ENCODE measurements at places on chromosomes 7 and 10.

DNA sequence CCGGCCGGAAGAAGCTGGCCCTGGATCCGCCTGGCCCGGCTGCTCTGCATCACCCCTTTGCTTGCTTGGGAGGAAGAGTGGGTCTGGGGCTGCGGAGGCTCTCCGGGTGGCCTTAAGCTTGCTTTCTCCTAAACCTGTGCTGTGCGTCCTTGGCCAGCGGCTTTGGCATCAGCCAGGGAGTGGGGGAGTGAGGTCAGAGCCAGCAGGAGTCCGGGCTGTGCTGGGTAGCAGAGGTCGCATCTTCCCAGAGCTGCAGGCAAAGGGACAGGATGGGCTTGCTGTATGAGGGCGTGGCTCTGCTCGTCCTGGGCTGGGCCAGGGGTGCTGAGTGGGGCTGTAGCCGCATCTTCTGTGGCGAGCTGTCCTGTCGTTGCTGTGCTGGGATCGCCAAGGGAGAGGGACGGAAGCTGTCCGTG is 21.1 kb downstream of the BNIP3 start:
- no peak for DNase-seq

DNA sequence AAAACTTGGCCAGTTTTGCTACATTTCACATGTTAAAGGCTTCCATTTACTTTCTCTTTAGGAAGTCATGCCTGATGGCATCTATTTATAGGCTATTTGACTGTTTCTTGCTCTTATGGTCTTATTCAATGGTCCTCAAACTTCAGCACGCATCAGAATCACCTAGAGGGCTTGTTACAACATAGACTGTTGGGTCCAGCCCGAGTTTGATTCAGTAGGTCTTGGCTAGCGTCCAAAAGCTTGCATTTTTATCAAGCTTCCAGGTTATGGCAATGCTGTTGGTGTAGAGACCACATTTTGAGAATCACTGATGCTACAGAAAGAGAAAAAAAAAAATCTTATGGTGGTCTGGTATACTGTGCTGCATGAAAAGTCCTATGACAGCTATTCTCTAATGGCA is 51.9 kb downstream of the MTPN start:
- DNase-seq, result no peak

DNA sequence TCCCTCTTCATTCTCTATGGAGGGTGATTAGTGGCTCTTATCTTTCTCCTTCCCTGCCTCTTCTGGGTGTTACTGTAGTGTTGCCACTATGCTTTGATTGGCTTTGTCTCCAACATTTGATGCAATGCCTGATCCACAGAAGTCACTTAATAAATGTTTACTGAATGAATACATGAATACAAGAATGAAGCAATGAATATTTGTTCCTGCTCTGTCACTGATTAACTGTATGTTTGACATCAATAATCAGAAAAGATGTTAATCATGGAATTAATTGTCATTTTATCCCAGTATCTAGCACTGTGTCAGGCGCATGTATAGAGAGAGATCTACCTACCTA is 4.3 kb downstream of the ANK3 start:
- no peak for DNase-seq

DNA sequence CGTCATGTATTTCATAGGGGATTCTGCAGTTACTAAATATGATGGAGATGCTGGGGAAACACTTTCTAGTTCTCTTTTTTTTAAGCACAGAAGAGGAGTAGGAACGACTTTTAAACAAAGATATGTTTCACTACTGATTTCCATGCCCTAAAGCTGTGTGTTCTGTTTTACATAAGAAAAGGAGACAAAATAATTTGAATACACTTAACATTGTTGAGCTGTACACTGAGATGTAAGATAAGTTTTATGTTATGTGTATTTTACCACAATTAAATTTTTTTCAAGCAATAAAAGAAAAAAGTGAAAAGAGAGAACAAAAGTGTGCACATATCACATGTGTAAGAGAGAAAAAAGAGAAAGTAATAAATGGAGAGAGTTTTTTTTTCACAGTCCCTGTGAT is 408.2 kb downstream of the PHTF2 start:
- DNase-seq, result no peak

DNA sequence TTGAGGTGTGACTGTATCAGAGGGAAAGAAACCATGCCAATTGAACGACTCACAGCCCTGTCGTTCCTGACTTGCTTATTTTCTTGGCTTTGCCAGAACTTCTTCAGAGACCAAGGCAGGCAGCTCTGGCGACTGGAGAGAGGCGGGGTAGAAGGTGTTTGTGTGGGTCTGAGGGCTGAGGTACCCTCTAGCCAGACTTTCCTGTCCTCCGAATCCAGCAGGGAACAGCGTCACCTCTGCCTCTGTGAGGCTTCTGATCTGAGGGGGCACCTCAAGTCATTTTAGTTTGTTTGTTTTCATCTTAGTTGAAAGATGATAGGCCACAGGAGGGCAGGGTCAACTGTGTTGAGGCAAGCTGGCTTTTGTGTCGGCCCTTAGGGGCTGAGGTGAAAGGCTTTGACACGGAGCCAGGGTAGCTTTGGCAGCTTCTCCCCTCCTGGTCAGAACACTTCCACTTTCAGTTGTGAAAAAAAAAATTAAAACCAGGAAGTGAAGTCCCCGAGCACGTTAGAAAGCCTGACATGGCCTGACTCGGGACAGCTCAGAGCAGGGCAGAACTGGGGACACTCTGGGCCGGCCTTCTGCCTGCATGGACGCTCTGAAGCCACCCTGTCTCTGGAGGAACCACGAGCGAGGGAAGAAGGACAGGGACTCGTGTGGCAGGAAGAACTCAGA is 1.9 kb downstream of the ACSL5 start:
- DNase-seq, result peak; percentile 69

GRCh38 chr7:74495112-74496086 is 41.7 kb downstream of the GTF2IRD1 start:
- DNase-seq, result no peak

GRCh38 chr10:34730726-34731125 is 84.4 kb downstream of the PARD3 start:
- no peak for DNase-seq

GRCh38 chr7:141943846-141944245 is 2.9 kb downstream of the CLEC5A start:
- DNase-seq, result no peak

DNA sequence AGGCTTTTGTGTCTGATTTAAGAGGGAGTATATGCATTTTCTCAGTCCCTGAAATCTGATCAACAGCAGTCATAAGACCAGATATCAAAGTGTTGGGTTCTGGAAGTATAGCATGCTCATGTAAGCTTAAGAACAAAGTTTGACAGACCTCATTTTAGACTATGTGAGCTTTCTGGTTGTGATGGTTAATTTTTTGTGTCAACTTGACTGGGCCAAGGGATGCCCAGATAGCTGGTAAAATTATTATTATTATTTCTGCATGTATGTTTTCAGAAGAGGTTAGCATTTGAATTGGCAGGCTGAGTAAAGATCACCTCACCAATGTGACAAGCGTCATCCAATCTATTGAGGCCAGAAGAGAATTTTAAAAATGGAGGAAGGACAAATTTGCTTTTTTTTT is 63.5 kb upstream of the FRMD4A start:
- DNase-seq, result no peak

DNA sequence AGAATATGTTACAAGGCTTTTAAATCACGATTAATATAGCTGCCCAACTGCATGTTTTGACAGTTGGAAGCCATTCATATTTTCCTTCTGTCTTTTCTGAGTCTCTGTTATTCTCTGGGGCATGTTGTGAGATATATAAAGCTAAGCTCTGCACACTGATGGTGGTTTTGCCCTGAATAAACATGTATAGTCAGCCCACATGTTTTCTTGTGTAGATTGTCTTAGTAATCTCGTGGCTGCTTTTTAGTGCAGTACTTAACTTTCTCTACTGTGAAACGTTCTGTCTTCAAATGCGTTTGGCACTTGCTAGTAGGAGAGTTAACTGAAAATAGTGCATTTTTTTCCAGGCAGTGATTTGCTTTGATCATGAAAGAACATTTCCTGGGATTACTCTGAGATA is 268.5 kb downstream of the DNAJB9 start:
- no peak for DNase-seq

DNA sequence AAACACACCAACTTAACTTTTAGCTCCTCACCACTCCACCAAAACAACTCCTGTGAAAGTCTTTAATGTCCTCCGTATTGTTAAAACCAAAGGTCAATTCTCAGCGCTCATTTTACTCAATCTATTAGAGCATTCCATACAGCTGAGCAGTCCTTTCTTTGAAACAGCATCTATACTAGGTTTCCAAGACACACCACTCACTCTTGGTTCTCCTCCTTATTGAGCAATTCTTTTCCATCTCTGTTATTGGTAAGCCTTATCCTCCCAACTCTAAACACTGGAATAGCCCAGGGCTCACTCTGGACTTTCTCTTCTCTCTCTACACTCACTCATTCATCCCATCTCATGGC is 34.9 kb downstream of the COA1 start:
- DNase-seq, result no peak

DNA sequence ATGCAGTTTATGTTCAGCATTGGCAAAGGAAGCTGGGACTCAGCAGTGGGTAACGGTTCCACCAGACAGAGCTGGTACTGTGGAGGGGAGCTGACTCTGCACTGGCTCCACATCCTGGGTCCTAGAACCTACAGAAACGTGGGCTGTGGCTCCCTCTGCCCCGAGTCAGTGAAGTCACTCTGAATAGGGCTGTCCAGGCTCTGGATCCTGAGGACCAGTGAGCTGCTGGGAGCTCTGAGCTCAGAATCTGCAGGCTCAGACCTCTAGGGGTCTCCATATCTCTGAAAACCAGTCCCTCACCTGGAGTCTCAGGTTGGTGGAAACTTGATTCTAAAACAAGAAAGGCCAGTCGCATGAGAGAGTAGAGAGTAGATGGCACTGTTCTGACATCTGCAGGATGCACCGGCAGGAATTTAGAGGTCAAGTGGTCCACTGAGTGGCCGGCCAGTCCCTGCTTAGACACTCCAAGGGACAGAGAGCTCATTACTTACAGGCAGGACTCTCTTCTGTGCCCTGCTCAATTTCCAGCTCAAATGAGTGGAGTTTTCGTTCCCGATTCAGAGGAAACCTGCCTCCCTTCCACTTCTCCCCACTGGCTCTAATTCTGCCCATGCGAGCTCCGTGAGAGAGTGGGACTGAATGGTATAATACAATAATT is 18.6 kb downstream of the NPFFR1 start:
- DNase-seq, result no peak

GRCh38 chr10:113520690-113521474 is 32.0 kb upstream of the HABP2 start:
- peak; percentile 28 for DNase-seq

GRCh38 chr7:108299251-108299973 is 156.8 kb downstream of the NRCAM start:
- DNase-seq, result no peak

DNA sequence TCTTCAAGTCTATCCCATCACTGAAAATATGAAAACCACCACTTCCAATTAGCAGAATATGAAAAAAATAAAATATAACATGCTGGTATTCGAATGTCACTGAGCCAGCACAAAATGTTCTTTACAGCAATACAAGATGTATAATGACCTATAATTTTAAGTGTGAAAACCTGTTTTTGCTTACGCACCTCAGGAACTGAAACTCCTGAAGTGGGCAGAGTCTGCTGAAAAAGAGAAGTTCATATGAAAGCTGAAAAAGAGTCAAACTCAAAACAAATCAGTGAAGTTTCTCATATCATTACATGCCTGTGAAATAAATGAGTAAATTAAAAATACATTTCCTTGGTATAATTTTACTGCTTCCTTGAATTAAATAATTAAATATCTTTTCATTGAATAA is 272.5 kb downstream of the DGKB start:
- no peak for DNase-seq

GRCh38 chr7:143408686-143409561 is at the start of gene EPHA1:
EPHA1 (minus strand) TSS chr7:143408856; CDS start chr7:143408805, 51 bp downstream.
- peak; percentile 78 for DNase-seq

- DNase-seq, result peak; percentile 66
These were observed 146.6 kb downstream of the SH2D4B start for GRCh38 chr10:80684259-80684658.

DNA sequence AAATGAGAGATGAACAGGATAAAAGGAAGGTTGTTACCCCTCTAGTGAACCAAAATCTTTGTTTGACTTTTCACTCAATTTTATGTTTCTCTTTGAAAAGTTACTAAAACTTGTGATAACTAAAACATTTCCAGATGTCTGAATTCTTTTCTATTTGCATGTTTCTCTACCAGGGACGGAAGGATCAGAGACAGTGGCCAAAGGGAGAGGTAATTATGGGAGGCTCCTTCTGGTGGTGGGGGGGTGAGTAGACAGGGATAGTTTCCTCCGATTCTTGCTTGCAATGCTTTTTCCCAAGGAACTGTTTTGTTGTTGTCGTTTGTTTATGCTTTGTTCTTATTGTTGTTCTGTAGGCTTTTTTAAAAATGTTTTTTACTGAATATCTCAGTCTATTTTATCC is 374.8 kb downstream of the INHBA start:
- no peak for DNase-seq

DNA sequence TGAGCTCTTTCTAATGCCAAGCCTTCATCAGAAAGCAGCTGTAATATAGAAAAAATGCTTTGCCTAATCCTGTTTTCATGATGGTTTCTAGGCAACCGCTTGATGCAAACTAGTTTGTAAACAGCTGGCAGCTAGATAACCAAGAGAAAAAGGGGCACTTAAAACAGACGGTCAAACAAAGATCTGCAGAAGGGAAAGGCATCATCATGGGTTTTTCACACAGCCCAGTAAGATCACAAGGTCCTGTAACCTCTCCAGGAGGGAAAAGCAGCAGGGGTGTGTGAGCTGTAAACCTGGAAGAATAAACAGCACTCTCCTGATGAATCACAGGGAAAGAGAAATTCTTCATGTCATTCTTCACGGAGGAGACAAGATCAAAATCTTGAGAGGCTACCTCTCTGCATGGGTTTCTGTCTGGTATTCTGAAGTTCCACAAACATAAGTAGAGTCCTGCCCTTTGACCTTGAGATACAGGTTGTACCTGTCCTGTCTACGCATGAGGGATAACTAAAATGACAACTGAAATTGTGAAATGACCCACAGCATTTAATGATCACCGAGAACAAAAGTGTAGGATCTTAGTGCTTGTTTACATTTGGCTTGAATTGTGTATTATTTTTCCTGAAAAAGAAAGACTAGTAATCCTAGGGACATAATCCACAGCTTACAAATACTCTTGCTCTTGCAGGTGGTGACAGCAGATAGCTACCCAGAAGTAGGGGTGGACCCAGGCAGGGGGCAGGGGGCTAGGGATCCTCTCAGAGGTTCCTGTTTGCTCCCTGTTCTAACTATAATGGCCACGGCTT is 48.0 kb downstream of the CREB3L2 start:
- no peak for DNase-seq

GRCh38 chr7:107850216-107850615 is 40.8 kb upstream of the DLD start:
- no peak for DNase-seq

- no peak for DNase-seq
These were observed 141.0 kb downstream of the FZD1 start for GRCh38 chr7:91405092-91405788.

Measured in CD4-positive, alpha-beta T cell treated with Interleukin-10 for 1 hour (primary cell).